ENCODE measurements at places on chromosomes 5 and 9. TPM values are rescaled to one million over a fixed set of nuclear protein-coding genes. Genes with fewer than 3 reads are reported as not detected.

DEPDC1B gene
- 0.52 TPM for total RNA-seq

SPACA9 gene
- total RNA-seq, result 3.1 TPM

GRIA1 gene
- total RNA-seq, result 0.25 TPM

DNA sequence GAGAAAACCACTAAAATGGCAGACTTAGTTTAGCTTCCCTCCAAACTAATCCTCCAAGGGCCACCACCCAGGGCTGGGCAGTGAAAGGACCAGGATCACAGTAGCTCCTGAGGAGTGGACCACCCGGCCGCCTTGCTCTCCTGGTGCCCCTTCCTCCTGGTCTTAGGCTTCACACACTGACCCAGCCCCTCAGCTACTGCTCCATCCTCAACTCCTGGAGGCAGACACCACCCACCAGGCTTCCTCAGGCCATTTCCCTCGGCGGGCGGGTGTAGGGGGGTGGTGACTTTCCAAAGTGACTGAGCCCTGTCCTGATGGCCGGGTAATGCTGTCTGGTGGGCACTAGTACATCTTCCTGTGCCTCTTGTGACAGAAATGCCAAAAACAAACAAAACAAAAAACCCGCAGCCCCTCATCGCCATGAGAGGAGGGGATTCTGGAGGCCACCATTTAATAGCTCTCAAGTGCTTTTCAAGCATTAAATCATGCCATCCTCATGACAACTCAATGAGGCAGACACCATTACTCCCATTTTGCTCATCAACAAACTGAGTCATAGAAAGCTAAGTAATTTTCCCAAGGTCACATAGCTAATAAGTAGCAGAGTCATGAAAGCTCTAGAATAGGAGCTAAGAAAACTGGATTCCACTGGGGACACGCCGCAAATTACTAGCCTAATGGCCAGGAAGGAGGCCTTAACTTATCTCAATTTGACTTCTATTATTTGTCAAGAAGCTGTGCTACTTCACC is 91.3 kb upstream of the LRRTM2 start:
- DNase-seq, result no peak
- no peak overlapping the region for H3K4me3 ChIP-seq
- peaks cover 12% of the 10 kb centered on the region for H3K4me1 ChIP-seq
- H3K27ac ChIP-seq, result no peak overlapping the region
- no peaks in the 10 kb centered on the region for H3K36me3 ChIP-seq

DNA sequence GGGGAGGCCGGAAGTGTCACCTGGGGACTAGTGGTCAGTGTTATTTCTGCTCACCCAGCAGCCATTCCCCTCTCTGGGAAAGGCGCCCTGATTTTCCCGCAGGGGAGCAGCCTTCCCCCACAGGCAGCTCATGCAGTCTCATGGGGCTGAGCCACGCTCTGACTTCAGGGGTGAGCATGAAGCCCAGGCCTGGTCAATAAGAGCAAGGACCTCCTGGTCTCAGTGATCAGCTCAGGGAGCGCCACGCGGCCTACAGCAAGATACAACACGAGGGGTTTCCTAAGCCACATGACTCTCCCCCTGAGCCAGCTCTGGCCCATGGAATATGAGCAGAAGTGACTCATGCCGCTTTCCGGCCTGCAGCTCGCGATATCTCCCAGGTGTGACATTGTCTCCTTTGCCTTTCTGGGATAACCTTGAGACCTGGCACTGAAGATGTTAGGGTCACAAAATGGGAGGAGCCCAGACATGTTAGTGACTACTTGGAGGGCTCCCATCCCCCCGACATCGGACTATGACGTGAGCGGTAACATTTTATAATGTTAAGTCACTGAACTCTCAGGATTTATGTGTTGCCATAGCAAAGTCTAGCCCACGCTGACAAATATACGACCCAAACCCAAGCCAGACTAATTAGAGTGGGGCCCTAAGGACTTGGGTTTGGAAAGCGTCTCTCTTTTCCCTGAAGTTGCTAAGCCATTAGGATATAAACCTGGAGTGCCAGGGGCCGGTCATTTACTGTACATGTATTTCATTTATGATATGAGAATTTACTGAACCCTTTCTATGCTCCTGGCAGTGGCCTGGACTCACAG is 46.5 kb upstream of the GFPT2 start:
- no peak overlapping the region for H3K4me3 ChIP-seq
- no peaks in the 10 kb centered on the region for H3K36me3 ChIP-seq
- no peaks in the 10 kb centered on the region for H3K4me1 ChIP-seq
- peaks cover 7% of the 10 kb centered on the region for H3K27me3 ChIP-seq

GRCh38 chr5:60978968-60979367 is 34.0 kb downstream of the NDUFAF2 start:
- H3K4me3 ChIP-seq, result no peak overlapping the region
- DNase-seq, result no peak
- no peaks in the 10 kb centered on the region for H3K27me3 ChIP-seq
- H3K36me3 ChIP-seq, result no peaks in the 10 kb centered on the region
- no peak overlapping the region for H3K27ac ChIP-seq

CEL gene
- total RNA-seq, result 1.9 TPM

- H3K36me3 ChIP-seq, result no peaks in the 10 kb centered on the region
- peak overlapping the region; percentile 51 for H3K27ac ChIP-seq
- H3K27me3 ChIP-seq, result no peaks in the 10 kb centered on the region
- DNase-seq, result peak; percentile 78
- H3K4me1 ChIP-seq, result peaks cover 16% of the 10 kb centered on the region
Measured at GRCh38 chr5:118529361-118530144, 458.8 kb downstream of the DTWD2 start.

DNA sequence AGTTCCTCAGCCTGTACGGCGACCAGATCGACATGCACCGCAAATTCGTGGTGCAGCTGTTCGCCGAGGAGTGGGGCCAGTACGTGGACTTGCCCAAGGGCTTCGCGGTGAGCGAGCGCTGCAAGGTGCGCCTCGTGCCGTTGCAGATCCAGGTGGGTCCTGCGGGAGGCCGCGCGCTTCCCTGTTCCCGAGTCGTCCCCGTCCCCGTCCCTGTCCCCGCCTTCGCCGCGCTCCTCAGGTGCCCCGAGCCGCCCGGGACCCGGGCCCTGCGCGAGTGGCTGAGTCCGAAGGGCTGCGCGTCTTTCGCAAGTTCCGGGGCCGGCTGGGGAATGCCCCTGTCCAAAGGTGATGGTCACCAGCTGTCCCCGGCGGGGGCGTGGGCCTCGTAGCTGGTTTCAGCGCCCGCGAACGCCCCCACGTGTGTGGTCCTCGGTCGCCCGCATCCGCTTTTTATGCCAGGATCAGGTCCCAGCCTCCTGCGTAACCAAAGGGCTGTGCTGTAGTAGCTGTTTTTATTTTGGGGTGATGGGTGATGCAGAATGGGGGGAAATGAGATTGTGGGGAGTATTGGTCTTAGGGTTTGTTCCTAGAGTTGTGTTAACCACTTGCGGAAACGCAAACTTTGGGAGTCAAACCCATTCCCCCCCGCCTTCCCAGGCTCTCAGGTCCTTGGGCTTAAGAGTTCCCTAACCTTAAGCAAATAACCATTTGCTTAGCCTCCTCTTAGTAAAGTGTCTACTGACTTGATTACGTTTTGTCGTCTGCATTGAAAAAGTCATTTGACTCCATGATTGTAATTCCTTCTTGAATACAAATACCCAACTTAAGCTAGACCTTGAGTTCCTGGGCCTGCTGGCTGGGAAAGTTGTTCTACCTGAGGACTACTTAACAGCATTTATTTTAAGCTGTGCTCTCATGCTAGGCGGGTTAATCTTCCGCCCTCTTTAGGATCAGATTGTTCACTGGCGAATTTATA is 663 bp downstream of the ISOC1 start:
- no peaks in the 10 kb centered on the region for H3K27me3 ChIP-seq
- H3K36me3 ChIP-seq, result no peaks in the 10 kb centered on the region
- H3K4me3 ChIP-seq, result peak overlapping the region; percentile 76
- DNase-seq, result peak; percentile 86
- H3K4me1 ChIP-seq, result peaks cover 46% of the 10 kb centered on the region
- H3K27ac ChIP-seq, result peak overlapping the region; percentile 95

GRCh38 chr9:38160613-38161215 is 91.7 kb upstream of the SHB start:
- no peak overlapping the region for H3K4me3 ChIP-seq
- no peak for DNase-seq
- no peak overlapping the region for H3K27ac ChIP-seq
- H3K27me3 ChIP-seq, result no peaks in the 10 kb centered on the region
- no peaks in the 10 kb centered on the region for H3K36me3 ChIP-seq

DNA sequence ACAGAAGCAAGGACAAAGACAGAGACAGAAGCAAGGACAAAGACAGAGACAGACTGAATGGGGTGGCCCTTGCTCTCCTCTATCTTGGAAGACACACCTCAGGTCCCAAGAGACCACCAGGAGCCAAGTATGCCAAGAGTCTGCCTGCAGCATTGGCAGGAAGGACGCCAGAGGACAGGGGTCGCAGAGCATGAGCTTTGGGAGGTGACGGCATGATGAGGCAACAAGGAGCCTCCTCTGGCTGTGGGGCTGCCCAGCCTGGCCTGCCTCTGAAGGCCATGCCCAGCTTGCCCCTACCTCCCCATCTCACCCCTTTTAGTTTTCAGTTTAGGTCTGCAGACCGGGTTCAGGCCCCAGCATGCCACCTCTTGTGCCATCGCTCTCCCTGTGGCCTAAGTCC is 17.6 kb downstream of the PDGFRB start:
- peaks cover 31% of the 10 kb centered on the region for H3K36me3 ChIP-seq
- no peaks in the 10 kb centered on the region for H3K27me3 ChIP-seq
- H3K4me3 ChIP-seq, result peak overlapping the region; percentile 32
- no peak for DNase-seq

SLC1A3 gene
- total RNA-seq, result 70.8 TPM

PIP5K1B gene
- total RNA-seq, result 47.5 TPM

GRCh38 chr9:81829195-81829882 is 98.9 kb upstream of the SPATA31D4 start:
- H3K27ac ChIP-seq, result no peak overlapping the region
- no peak overlapping the region for H3K4me3 ChIP-seq
- DNase-seq, result no peak
- peaks cover 48% of the 10 kb centered on the region for H3K27me3 ChIP-seq

ANXA2R gene
- total RNA-seq, result 0.49 TPM

- H3K27ac ChIP-seq, result no peak overlapping the region
- no peak for DNase-seq
- no peaks in the 10 kb centered on the region for H3K36me3 ChIP-seq
- no peak overlapping the region for H3K4me3 ChIP-seq
Measured at GRCh38 chr5:6686501-6686900, 26.7 kb upstream of the TENT4A start.

TMEM252 gene
- not detected for total RNA-seq

IL9 gene
- not detected for total RNA-seq

DNA sequence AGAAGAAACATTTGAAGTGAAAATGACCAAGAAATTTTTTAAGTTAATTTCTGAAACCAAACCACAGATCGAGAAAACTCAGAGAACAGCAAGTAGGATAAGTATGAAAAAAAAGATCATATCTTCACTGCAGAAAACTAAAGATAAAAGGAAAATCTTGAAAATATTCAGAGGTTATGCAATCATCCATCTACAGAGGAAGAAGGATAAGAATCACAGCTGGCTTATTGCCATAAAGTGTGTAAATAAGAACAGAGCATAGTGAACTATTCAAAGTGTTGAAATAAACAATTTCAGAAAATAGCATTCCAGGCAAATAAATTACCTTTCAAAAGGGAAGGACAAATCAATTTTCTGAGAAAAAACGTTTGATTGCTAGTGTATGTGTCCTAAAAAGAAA is 1191.7 kb upstream of the CDH6 start:
- H3K27ac ChIP-seq, result no peak overlapping the region
- no peaks in the 10 kb centered on the region for H3K27me3 ChIP-seq
- H3K4me1 ChIP-seq, result no peaks in the 10 kb centered on the region
- no peaks in the 10 kb centered on the region for H3K36me3 ChIP-seq

RASGRF2 gene
- total RNA-seq, result 5.5 TPM

DNA sequence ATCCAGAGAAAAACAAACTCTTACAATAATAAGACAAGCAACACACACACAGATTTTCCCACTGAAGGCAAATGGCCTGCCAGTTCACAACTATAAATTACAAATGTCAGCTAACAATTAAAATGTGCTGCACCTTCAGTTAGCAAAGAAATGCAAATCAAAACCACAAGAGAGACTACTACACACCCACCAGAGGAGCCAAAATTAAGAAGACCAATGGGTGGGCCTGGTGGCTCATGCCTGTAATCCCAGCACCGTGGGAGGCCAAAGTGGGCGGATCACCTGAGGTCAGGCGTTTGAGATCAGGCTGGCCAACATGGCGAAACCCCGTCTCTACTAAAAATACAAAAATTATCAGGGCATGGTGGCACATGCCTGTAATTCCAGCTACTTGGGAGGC is 15.1 kb upstream of the IPPK start:
- H3K27ac ChIP-seq, result no peak overlapping the region
- no peak overlapping the region for H3K4me3 ChIP-seq
- DNase-seq, result no peak
- H3K36me3 ChIP-seq, result no peaks in the 10 kb centered on the region
- no peaks in the 10 kb centered on the region for H3K27me3 ChIP-seq

DNA sequence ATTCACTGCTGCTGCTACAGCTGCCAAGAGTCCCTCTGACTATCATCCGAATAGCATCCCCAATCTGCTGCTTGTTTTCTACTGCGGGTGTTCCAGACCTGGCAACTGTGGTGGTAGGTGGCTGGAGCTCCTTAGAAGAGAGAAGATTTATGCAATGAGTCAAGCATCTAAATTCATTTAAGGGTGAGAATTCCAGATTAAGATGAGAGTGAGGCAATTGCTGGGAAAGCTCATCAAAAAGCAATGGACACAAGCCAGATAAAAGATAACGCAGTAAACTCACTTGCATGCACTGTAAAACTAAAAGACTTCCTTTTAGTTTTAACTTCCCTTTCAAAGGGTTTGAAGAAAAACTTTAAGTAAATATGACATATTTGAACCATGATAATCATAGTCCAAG is 3.9 kb downstream of the PLK2 start:
- peaks cover 65% of the 10 kb centered on the region for H3K36me3 ChIP-seq
- H3K4me3 ChIP-seq, result peak overlapping the region; percentile 94
- peak overlapping the region; percentile 96 for H3K27ac ChIP-seq
- no peak for DNase-seq
- peaks cover 17% of the 10 kb centered on the region for H3K4me1 ChIP-seq
- H3K27me3 ChIP-seq, result no peaks in the 10 kb centered on the region

DNA sequence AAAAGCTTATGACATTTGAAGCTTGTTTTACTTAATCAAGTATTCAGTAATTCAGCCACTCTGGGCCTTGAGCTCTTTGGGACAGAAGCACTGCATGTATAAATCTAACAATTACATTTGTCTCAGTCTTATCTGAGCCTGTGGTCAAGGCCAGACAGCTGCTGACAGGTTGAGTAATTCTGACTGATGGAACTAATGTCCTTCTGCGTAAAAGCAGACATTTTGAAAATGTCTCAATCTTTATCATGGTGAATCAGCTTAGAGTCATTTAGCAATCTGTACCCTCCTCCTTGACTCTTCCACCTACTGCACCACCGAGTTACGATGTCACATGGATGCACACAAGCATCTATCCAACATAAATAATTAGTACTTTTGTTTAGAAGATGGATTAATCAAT is 400.0 kb downstream of the ARRDC3 start:
- no peaks in the 10 kb centered on the region for H3K36me3 ChIP-seq
- H3K4me1 ChIP-seq, result no peaks in the 10 kb centered on the region
- H3K27me3 ChIP-seq, result no peaks in the 10 kb centered on the region
- no peak overlapping the region for H3K4me3 ChIP-seq
- no peak for DNase-seq

Measured in heart left ventricle (tissue), 16 donors.